ENCODE measurements at places on chromosomes 2 and 18.

GRCh38 chr2:42906557-42907411 is 114.4 kb upstream of the HAAO start:
- DNase-seq: no peak

DNA sequence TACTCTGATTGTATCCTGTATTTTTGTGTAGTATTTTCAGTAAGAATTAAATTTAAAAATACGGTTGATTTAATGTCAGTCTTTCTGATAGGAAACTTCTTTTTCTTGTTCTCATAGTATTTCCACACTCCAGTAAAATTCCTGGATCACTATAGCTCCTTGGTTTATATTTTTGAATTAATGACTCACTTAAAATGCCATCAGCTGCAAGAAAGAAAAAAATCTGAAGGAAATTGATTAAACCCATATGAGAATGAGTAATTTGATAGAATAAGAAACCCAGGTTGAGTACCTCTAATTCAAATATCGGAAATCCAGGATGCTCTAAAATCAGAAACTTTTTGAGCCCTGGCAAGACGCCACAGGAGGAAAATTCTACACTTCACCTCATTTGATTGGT is 186.8 kb upstream of the RND3 start:
- DNase-seq: no peak

DNA sequence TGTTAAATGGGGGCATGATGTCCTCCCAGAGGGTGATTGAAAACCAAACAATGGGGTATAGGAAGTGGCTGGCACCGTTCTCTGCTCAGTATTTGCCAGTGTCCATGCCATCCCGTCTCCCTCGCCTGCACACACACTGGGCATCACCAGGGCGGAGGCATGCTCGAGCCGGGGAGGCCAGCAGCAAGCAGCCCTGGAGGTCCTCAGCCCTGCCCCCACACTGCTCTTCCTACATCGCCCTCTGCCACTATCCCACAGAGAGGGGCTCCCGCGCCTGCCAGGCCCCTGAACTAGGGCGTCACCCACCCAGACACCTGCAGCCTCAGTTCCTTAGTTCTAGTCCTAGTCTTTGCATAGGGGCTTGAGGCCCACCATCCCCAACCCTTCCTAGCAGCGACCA is 50.9 kb downstream of the BIN1 start:
- no peak for DNase-seq

- no peak for DNase-seq
These were observed 22.1 kb upstream of the ALKAL2 start for GRCh38 chr2:309954-310510.

GRCh38 chr2:33746208-33746800 is 147.2 kb upstream of the FAM98A start:
- no peak for DNase-seq

GRCh38 chr2:145841973-145842372 is 1322.1 kb upstream of the ZEB2 start:
- no peak for DNase-seq

DNA sequence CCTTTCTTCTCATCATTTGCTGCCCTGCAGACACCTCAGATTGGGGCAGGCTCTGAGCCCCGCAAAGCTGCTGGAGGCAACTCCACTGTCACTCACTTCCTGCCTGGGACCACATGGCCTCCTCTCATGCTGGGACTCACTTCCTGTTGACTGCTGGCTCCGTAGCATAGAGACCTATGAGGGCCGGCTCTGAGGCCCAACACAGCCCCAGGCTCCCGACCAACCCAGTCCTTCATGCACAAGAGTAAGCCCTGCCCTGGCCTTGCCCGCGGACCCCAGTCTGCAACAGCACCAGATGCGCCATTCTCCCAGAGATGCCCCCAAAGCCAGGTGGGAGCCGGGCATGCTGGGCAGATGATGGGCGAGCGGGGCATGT is 55.7 kb downstream of the DNMT3A start:
- no peak for DNase-seq

DNA sequence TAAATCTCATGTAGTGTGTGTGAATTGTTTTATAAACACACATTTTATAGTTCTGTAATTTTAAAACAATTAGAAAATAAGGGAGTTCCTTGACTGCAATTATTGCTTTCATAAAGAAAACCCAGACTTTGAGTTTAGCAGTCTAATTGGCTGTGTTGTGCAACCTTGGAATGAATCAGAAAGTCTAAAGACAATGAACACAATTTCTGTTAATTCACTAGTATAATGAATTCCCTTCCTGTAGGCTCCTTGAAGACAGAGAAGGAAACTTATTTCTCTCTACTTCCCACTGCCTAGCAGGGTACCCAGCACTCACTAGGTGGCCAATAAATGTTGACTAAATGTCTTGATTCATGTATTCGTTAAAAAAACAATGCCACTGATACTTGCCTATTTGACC is 79.9 kb downstream of the ANTXR1 start:
- no peak for DNase-seq

GRCh38 chr2:200476836-200477235 is 33.0 kb downstream of the KCTD18 start:
- DNase-seq: no peak

DNA sequence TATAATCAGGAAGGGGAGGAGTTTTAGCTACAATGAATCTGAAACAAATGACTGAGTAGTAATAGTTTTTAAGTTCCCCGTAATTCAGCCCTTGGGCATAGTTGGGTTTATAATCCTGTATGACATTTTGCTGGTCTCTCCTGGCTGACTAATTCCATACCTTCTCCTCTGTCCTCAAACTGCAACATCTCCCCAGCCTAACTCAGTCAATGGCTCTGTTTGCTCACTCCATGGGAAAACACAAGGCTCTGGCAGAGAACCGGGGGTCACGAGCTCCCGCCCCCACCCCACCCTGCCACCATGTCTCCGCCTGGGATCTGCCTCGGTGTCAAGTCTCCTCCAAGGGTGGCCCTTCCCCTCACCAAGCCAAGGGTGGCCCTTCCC is 168.6 kb downstream of the HDAC4 start:
- no peak for DNase-seq

GRCh38 chr2:27720004-27720551 is 51.4 kb upstream of the MRPL33 start:
- no peak for DNase-seq

DNA sequence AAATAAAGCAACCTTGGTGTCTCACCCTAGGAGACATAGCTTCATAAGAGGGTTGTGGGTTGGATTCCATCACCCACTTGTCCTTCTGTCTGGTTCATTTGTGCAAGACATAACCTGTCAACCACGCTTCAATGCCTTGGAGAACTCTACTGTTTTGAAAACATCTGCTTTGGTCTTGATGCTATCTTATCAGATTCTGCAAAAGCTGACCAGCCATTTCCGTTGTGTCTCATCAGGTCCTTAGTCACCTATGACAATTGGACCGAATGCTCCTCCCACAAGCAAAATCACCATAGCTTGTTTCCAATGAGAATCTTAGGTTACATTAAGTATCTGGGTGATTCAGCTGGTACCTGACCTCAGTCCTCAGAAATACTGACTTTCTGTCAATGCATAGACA is 35.4 kb downstream of the STAT4 start:
- DNase-seq: no peak

- DNase-seq: no peak
These were observed 84.6 kb downstream of the SMAD7 start for GRCh38 chr18:48866028-48866733.

GRCh38 chr18:36772241-36772723 is 56.5 kb downstream of the TPGS2 start:
- DNase-seq: no peak

DNA sequence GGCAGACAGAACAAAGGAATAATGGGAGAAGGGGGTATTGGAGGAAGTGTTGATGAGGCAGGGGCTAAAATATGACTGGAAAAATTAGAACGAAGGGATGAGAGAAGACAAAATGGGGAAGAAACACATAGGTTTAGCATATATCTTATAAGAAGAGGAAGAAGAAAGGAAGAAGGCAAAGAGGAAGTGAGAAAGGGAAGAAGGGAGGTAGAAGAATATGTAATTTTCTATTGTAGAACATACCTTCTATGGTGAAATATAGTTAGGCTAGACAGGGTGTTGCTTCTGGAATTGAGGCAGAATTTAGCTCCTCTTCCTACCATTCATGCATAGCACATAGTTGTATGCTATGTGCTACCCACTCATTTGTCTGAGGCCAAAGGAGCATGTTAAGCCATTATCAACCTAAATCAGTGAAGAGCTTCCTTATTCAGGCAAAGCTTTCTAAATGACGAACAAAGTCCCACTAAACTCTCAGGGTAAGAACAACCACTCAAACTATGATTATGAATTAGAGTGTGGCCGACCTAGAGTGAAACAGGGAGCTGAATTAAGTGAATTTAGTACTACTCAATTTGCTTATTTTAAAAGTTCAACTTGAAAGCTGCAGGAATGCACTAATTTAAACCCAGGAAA is 180.9 kb upstream of the GALNT5 start:
- DNase-seq: no peak

DNA sequence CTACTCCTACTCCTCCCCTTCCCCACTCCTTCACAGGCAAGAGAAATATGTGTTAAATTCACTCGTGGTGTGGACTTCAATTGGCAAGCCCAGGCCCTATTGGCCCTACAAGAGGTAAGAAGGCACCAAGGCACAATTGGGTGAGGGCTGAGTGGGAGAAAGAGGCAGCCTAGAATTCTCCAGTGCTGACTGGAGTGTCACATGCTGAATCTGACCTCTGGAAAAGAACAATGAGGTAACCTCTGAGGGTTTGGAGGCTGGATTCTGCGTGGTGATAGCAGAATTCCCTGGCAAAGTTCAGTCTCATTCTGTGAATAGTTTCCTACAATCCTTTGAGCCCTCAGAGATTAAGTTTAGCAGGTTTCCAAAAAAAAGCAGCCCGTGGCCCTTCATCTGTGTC is 6.9 kb downstream of the CENPA start:
- no peak for DNase-seq

DNA sequence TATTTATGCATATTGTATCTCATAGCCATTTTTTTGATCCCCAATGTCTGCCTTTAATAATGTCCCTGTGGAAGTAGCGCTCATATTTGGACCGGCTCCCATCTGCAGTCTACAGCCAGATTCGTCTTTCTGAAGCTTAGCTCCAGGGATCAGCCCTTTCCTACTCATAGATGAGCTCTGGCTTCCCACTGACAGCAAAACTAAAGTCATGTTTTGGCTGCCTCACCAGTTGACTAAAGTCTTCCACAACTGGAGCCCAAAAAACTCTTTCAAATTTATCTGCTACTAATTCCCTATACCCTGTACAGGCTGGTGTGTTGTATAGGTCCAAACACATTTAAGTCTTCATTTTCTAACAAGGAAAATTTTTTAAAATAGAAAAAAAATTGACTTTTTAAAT is 294.2 kb upstream of the HNMT start:
- no peak for DNase-seq

- no peak for DNase-seq
These were observed 169.4 kb downstream of the PLCL1 start for GRCh38 chr2:197973772-197974171.

GRCh38 chr2:236168110-236169080 is at the start of gene GBX2:
Gene GBX2, minus strand, starts transcription at chr2:236168386. Its CDS starts 415 bp downstream, at chr2:236167971.
- no peak for DNase-seq

GRCh38 chr2:10385501-10385900 is 62.6 kb downstream of the ODC1 start:
- no peak for DNase-seq

GRCh38 chr2:176066645-176067588 is 16.8 kb downstream of the EVX2 start:
- no peak for DNase-seq

GRCh38 chr2:159073256-159073655 is 104.8 kb downstream of the TANC1 start:
- no peak for DNase-seq
